ENCODE measurements at places on chromosomes 5 and 9.

DNA sequence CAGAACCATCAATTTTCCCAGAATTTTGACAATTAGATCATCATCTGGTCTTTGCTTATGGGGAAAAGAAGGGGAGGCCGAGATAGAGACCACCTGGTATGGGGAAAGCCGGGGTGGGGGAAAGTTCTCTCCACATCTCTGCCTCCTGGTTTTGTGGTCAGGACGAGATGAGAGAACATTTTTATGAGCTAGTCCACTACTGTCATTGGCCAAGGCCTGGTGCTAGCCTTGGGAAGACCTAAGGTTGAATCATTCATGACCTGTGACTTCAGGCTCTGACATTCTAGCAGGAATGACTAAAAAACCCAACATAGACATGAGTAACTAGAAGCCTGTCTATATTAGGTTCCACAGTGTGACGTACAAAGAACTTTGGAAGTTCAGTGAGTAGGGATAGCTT lies 135.2 kb downstream of the PTTG1 start:
- no peak for DNase-seq

DNA sequence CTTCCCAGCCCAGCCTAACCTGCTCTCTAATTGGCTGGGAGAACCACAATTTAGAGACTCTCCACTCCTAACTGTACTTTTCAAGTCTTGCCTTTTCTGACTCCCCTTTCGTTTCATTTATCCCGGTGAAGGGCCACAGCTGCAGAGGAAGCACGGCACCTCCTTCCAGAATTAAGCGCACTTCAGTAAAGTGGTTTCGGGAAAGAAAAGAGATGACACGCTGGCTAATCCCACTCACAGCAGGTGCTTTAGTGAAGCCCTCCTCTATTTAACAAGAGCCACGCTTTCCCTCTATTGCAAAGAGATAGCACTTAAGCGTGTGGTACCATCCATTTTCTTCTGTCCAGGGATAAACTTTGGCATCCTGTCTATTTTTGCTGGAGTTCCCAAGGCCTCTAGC lies 4.8 kb downstream of the DNAH5 start:
- DNase-seq, result no peak

DNA sequence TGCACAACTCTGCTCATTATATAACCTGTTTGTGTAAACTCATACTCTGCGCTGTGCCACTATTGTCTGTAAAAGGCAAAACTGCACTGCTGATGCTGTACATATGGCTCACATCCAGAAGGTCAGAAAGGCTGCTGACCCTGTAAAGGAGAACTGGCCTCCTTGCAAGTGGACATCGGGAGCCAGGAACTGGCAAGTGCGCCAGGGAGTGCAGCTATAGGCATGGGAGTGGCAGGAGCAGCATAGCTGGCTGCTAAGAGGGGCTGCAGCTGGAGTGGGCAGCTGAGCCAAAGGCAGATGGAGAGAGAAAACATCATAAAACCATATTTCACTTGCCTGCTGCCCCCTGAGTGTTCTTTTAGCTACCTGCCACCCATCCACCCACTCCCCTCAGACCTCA lies 2183.4 kb upstream of the ACO1 start:
- no peak for DNase-seq

DNA sequence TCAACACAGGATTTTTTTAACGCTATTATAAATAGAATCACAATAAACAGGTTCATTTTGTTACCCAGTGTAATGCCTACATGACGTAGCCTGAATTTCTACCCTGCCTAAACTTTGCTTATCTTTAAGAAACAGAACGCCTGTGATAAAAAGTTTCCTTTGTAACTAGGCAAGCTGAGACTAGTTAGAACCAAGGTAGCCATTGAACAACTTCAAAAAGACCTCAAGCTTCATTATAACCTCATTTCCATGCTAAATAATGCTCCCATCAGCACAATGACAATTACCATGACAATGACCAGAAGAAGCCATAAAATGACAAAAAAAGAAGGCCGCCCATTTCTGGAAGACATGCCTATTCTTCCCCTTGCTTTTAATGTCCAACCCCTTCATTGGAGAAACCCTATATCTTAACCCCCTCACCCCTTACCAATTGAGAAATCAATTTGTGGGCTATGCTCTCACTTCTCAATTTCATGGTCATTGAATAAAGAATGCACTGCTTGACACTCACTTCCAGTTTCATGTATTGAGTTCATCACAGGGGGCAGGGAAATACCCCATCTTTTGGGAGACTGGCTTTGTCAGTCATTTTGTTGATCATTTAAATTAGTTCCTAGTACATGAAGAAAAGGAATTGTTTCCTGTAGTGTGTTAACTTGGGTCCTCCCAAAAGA lies 276.8 kb downstream of the MCTP1 start:
- DNase-seq, result no peak

DNA sequence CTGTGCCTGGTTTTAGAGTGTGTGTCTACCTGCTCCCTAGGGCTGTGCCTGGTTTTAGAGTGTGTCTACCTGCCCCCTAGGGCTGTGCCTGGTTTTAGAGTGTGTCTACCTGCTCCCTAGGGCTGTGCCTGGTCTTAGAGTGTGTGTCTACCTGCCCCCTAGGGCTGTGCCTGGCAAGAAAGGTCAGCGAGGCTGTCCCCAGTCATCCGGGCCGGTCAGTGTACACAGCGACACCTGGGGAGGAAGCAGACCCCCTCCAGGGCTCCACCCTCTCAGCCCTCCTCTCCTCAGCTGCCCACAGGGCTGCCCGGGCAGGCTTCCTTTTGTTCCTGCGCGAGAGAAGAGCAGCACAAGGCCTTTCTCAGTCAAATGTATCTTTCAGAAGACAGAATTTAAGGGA lies 4.1 kb downstream of the NRARP start:
- DNase-seq, result no peak

DNA sequence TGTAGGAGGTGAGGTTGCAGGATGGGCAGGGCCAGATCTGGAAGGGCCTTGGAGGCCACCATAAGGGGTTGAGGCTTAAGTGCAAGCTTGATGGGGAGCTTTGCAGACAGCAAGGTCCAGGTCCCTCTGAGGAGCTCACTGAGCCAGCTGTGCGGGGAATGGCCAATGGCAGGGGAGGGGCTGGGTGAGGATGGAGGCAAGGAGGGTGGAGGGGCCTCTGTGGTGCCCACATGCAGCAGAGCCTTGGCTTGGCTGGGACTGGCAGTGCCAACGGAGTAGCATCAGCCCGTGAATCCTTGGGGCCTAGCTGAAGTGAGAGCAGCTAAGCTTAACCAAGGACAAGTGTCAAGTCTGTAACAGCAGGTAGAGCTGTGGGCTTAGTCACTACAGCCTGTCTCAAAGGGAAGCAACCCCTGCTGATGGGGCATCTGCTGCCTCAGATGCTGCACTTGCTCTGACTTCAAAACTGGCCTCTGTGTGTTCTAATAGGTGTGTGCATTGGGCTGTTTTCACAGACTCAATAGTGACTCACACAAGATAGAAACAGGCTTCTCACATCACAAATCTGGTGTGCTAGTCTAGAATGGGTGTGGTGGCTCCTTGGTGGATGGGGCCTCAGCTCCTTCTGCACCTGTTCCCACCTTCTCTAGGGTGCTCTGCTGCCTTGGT lies 16.3 kb downstream of the GALNT12 start:
- no peak for DNase-seq

- DNase-seq, result no peak
These were observed 452.7 kb downstream of the CETN3 start for GRCh38 chr5:89956838-89957237.

DNA sequence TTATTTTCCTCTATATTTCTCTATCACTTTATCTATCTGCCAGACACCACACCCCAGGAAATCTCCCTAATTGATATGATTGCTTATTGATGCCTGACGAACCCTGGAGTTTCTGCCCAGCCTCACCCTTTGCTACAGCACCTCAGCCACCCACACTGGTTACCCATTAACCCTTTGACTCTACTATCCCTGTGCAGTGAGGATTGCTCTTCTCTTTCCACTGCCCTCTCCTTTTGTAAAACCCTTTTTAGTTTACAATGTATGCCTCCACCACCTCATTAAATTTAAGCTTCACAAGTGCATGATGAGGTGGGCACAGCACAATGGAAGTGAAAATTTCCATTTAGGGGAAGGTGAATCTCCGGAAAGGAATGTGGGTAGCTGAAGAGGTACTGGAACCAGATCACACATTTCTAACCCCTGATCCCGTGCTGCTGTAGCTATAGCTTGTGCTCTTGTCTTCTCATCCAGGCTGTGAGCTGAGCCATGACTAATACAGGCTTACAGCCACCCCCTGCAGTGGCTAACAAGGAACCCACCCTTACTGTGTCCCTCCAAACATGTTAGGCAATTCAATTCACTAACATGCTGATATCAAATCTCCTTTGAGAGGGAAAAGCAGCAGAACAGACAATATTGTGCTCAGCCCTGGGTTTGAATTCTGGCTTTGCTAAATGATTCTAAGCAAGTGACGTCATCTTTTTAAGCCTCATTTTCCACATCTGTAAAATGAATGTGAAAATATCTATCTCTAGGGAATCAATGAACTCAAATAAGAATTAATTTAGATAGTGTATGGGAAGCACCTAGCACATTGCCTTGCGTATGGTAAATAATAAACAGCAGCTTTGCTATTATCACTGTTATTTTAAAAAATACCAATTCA lies 186.9 kb upstream of the TRIM32 start:
- DNase-seq, result no peak

GRCh38 chr9:136939996-136940525 lies 4.5 kb downstream of the FBXW5 start:
- DNase-seq, result no peak

GRCh38 chr5:80784451-80784850 lies 129.7 kb upstream of the DHFR start:
- no peak for DNase-seq

DNA sequence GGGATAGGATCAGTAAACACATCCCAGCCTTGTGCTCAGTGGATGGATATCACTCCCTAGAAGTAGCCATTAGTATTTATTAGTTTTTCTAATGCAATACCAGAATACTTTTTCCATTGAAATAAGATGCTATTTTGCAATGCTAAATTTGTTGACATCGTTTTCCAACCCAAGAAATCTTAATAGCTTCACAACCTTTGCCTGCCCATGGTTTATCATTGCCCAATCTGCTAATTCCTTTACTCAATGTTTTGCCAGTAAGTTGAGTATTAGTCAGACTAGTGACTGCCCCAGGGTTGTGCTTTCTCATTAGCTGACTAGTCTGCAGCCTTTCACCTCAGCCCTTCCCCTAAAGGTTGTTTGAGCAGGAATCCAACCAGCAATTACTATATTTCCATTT lies 62.9 kb downstream of the NREP start:
- no peak for DNase-seq

DNA sequence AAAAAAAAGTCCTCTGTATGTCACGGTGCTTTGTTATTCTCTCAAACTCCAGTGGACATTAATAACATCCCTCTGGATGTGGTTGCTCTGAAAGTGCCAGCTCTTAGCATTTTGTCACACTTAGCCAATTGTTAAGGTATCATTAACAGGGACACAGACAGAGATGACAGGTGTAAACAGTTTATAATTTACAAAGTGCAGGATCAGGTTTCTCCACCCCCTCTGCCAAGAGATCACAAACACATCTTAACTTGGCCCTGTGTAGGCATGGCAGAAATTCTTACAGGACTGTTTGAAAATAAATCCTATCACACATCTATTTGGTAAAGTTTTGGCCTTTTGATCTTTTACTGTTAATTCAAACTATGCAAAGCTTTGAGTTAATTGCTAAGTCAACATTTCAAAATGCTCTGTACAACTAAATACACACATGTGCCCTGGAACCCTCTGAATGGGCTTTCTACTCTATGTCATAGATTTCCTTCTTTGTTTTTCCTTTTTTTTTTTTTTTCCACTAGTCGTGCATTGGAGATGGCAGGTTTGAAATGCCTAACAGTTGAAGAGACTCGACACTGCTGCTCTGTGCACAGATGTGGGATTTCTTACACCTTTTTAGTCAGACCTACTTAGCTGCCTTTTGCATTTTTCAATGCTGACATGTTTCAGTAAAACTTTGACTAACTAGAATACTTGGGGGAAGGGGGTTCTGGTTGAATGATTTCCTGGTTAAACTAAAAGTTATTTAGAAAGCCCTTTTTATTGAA lies 41.7 kb downstream of the SEMA6A start:
- no peak for DNase-seq

DNA sequence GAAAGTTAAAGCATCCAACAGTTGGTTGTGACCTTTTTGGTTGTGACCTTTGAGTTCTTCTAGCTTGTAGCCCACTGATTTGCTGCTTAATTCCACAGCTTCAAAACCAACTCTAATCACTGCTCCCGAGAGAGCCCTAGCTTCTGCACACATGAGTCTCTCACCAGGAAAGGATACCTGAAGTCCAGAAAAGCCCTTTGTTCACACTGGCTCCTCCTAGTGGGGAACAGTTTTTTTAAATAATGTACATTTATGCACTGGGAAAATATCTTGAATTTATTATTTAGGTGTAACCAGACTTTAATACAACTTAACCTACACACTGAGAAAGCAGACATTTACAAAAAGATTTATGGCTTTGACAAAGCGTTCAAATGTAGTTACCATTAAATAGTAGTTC lies 120.2 kb upstream of the CCDC152 start:
- no peak for DNase-seq

GRCh38 chr9:18676525-18676924 lies 202.6 kb downstream of the ADAMTSL1 start:
- DNase-seq, result no peak

- DNase-seq, result no peak
These were observed 929 bp upstream of the PLPP6 start for GRCh38 chr9:4661165-4661564.

GRCh38 chr5:157651623-157652376 lies 438 bp downstream of the SOX30 start:
- no peak for DNase-seq

- DNase-seq, result no peak
These were observed 186.9 kb upstream of the CD180 start for GRCh38 chr5:67383451-67383850.

GRCh38 chr5:164233791-164234190 lies 728.4 kb downstream of the MAT2B start:
- DNase-seq, result peak; percentile 2

DNA sequence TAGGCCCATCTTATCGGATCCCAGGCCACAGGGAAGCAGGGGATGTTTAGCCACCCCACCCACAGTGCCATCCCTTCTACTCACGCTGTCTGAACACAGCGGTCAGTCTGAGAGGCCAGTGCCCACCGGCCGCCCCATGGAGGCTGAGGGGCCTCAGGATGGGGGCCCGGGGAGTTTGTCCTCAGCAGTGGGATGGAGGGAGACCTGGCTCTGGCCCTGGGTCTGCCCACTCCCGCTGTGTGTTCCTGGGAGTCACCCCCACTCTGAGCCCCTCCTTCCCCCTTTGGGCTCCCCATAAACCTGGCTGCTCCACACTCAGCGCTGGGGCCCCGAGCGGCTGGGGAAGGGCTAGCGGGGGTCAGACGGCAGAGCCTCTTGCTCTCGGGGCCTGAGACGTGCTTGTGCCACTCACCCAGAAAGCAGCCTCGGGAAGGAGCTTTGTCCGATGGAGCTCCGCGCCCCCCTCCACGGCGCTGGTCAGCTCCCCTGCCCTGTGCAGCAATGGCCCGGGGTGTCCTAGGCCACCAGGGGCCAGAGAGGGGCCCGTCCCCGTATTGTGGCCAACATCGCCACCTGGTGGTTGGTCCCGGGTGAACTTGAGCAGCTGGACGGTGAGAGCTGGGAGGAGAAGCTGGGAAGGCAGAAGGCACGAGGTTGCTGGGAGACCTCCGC lies 10.9 kb upstream of the LAMC3 start:
- DNase-seq, result no peak
